CD14-positive monocyte (primary cell): ENCODE measurements at places on chromosomes 6 and 20. TPM values are rescaled to one million over a fixed set of nuclear protein-coding genes. Genes with fewer than 3 reads are reported as not detected.

The IMPG1 gene
- not detected for polyA plus RNA-seq

The HEY2 gene
- not detected in 2 replicates for polyA plus RNA-seq

The DLK2 gene
- polyA plus RNA-seq = 0.08 TPM in 1 of 2 replicates, not detected in the other

The CDH4 gene
- not detected for polyA plus RNA-seq

The EYS gene
- 0.01 TPM in 1 of 2 replicates, not detected in the other for polyA plus RNA-seq

DNA sequence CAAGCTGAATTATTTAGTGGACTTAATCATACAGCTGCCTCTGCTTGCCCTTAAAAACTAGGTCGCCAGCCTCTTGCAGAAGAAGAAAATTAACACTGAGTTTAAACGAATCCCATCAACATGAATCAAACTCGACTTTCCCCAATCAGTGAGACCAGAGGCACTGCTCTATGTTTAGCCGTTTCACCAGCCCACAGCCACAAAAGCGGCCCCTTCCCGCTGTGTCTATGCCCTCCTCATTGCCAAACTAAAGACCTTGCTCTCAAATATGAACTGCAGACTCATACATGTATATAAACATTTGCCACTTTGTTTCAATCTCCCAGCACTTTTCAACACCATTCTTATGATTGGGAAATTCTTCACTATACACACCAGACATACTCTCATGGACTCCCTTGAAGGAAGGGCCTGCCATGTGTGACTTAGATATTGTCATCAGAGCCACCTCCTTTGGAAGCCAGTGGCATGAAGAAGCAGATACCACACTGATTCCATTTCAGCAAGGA, 105.8 kb upstream of the ADGRF1 start:
- no peaks in the 10 kb centered on the region for H3K4me1 ChIP-seq
- no peaks in the 10 kb centered on the region for H3K27me3 ChIP-seq
- no peak for DNase-seq

DNA sequence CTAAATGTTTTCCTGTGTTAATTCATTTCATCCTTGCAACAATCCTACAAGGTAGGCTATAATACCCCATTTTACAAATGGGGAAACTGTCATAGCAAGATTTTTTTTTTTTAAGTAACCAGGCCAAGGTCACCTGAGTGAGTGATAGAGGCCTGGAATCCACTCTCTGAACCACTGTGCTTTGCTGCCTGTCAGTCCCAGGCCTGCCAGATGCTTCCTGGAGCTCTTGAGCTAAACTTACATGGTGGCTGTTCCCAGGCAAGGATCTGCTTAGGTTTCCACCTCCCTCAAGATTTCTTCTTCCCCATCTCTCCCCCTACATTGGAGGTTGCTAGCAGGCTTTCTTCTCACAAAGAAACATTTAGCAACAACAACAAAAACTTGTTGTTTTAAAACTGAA, 32.7 kb upstream of the RNF8 start:
- no peak for DNase-seq
- H3K27me3 ChIP-seq = no peaks in the 10 kb centered on the region
- peaks cover 61% of the 10 kb centered on the region for H3K36me3 ChIP-seq
- H3K4me3 ChIP-seq = no peak overlapping the region
- H3K4me1 ChIP-seq = no peaks in the 10 kb centered on the region

GRCh38 chr20:45469336-45470261, at the start of gene WFDC2:
WFDC2 (plus strand) TSS chr20:45469753; CDS start chr20:45469782, 29 bp downstream.
- H3K27me3 ChIP-seq = peaks cover 49% of the 10 kb centered on the region
- DNase-seq = no peak
- H3K36me3 ChIP-seq = no peaks in the 10 kb centered on the region
- peak within 1 kb of the TSS; percentile 18 for H3K4me3 ChIP-seq

- H3K36me3 ChIP-seq = no peaks in the 10 kb centered on the region
- no peaks in the 10 kb centered on the region for H3K4me1 ChIP-seq
- H3K27ac ChIP-seq = no peak overlapping the region
- no peak overlapping the region for H3K4me3 ChIP-seq
- DNase-seq = no peak
- H3K27me3 ChIP-seq = no peaks in the 10 kb centered on the region
Measured at GRCh38 chr20:42110301-42110700, 492.1 kb upstream of the CHD6 start.

DNA sequence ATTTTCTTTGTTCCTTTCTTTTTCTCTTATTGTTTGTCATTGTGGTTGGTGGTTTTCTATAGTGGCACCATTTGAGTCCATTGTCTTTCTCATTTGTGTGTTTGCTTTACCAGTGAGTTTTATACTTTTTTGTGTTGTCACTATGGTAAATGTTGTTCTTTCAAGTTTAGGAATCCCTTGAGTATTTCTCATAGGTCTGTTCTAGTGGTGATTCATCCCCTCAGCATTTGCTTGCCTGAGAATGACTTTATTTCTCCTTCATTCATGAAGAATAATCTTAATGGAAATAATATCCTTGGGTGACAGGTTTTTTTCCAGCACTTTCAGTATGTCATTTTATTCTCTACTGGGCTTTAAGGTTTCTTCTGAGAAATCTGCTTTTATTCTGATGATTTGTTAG, 209.2 kb upstream of the ASCC3 start:
- H3K4me3 ChIP-seq = no peak overlapping the region
- no peak for DNase-seq
- H3K27me3 ChIP-seq = no peaks in the 10 kb centered on the region

GRCh38 chr6:68279793-68280557, 355.1 kb upstream of the ADGRB3 start:
- H3K27me3 ChIP-seq = no peaks in the 10 kb centered on the region
- no peak for DNase-seq
- no peak overlapping the region for H3K27ac ChIP-seq
- no peaks in the 10 kb centered on the region for H3K4me1 ChIP-seq
- H3K4me3 ChIP-seq = no peak overlapping the region

GRCh38 chr6:91167846-91168245, 581.0 kb upstream of the MAP3K7 start:
- H3K27me3 ChIP-seq = peaks cover 2% of the 10 kb centered on the region
- no peak overlapping the region for H3K27ac ChIP-seq
- no peaks in the 10 kb centered on the region for H3K36me3 ChIP-seq
- DNase-seq = no peak
- H3K4me3 ChIP-seq = no peak overlapping the region

- H3K4me3 ChIP-seq = no peak overlapping the region
- no peak overlapping the region for H3K27ac ChIP-seq
- H3K27me3 ChIP-seq = no peaks in the 10 kb centered on the region
- H3K4me1 ChIP-seq = peaks cover 11% of the 10 kb centered on the region
- no peak for DNase-seq
Measured at GRCh38 chr6:87705070-87705691, 3.1 kb upstream of the AKIRIN2 start.

- no peaks in the 10 kb centered on the region for H3K27me3 ChIP-seq
- no peak overlapping the region for H3K4me3 ChIP-seq
- H3K4me1 ChIP-seq = peaks cover 20% of the 10 kb centered on the region
- no peaks in the 10 kb centered on the region for H3K36me3 ChIP-seq
- DNase-seq = no peak
- H3K27ac ChIP-seq = no peak overlapping the region
Measured at GRCh38 chr20:50354721-50355589, 155.2 kb upstream of the PTPN1 start.

DNA sequence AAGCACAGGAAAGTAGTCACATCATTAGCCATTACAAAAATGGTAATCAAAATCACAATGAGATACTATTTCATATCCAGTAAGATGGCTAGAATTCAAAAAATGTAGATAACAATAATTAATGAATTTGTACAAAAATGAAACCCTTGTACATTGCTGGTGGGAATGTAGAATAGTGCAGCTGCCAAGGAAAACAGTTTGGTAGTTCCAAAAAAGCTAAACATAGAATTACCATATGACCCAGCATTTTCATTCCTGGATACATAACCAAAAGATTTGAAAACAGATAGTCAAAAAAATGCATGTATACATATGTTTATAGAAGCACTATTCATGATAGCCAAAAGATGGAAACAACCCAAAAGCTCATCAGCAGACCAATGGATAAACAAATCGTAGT, 251.1 kb upstream of the RAB32 start:
- no peaks in the 10 kb centered on the region for H3K36me3 ChIP-seq
- peaks cover 11% of the 10 kb centered on the region for H3K4me1 ChIP-seq
- DNase-seq = no peak
- H3K27me3 ChIP-seq = no peaks in the 10 kb centered on the region
- no peak overlapping the region for H3K4me3 ChIP-seq

GRCh38 chr20:9955646-9956045, 79.1 kb upstream of the ANKEF1 start:
- H3K36me3 ChIP-seq = no peaks in the 10 kb centered on the region
- no peak overlapping the region for H3K27ac ChIP-seq
- no peaks in the 10 kb centered on the region for H3K4me1 ChIP-seq
- H3K27me3 ChIP-seq = no peaks in the 10 kb centered on the region

- peak; percentile 21 for DNase-seq
- no peaks in the 10 kb centered on the region for H3K36me3 ChIP-seq
Measured at GRCh38 chr6:125747589-125748405, 1.6 kb upstream of the HEY2 start.

- H3K4me3 ChIP-seq = no peak overlapping the region
- no peaks in the 10 kb centered on the region for H3K4me1 ChIP-seq
- H3K27me3 ChIP-seq = no peaks in the 10 kb centered on the region
- H3K36me3 ChIP-seq = no peaks in the 10 kb centered on the region
Measured at GRCh38 chr6:148242180-148242579, 100.5 kb upstream of the SASH1 start.

- no peak for DNase-seq
- H3K4me1 ChIP-seq = peaks cover 13% of the 10 kb centered on the region
- H3K27me3 ChIP-seq = peaks cover 5% of the 10 kb centered on the region
- H3K36me3 ChIP-seq = no peaks in the 10 kb centered on the region
- no peak overlapping the region for H3K4me3 ChIP-seq
Measured at GRCh38 chr20:25858495-25859425, 162.1 kb upstream of the ZNF337 start.

DNA sequence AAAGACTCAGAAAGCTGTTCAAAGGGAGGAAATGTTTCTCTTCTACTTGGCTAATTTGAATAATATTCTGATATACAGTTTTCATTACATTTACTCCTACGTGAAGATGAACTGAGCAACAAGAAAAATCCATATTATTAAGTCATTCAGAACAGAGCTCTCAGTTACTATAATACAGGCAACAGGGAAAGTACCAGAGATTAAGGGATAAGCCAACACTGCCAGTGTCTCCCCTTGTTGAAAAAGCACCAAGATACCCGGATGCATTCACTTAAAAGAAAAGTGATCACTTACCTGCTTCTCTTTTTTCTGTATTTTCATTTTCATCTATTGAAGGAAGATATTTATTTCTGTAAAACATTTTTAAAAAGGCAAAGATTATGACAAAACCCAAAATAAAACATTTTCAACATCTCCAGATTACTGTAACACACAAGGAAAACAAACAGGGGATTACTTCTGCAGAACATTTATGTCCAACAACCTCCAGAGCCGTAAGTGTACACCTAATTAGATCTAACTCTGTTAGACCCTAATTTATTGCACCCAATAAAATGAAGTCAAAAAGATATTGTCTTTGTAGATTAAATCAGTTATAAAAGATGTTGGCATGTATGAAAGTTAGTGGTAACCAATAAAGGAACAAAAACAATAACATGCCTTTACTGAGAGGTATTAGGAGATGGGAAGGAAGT, 67.0 kb downstream of the CHD6 start:
- H3K27me3 ChIP-seq = no peaks in the 10 kb centered on the region
- DNase-seq = no peak
- no peak overlapping the region for H3K27ac ChIP-seq
- no peaks in the 10 kb centered on the region for H3K4me1 ChIP-seq

- H3K4me1 ChIP-seq = no peaks in the 10 kb centered on the region
- H3K36me3 ChIP-seq = no peaks in the 10 kb centered on the region
- H3K27me3 ChIP-seq = no peaks in the 10 kb centered on the region
- DNase-seq = no peak
Measured at GRCh38 chr6:78062993-78063392, 410.2 kb downstream of the MEI4 start.

DNA sequence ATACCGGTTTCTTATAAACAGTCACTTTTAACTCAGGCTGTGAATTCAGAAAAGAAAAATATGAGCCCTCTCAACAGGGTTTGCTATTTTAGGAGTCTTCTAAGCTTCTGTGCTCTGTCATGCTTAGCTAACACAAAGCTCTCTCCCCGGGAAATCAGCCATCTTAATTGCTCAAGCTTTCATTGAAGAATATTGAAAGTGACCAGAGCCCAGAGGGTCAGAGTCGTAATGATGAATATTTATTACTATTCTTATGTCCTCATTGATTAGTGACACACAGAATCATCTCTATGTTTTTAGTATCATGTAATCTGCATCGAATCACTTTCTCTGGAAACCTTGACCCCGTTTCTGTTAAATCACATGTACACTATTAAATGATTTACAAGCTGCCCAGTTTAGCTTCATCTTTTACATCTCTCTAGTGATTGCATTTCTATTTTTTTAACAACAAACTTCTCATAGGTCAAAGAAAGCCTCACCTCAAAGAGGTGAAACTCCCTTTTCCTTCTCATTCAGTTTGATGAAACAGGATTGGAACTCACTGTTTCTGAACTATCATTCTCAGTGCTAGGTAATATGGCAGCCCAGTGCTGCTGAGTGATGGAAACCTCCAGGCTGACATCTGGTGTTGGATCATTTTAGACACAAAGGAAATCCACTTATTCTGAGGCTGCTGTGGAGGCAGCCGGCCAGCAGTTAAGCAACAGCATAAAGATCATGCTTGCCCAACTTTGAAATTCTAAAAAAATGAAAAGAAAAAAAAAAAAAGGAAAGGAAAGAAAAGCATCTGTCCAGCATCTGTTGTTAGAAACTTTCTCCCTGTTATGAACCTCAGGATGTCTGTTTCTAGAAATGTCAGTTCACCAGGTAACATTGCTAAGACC, 96.3 kb downstream of the RFPL4B start:
- no peak overlapping the region for H3K27ac ChIP-seq
- H3K4me3 ChIP-seq = no peak overlapping the region
- no peak for DNase-seq
- no peaks in the 10 kb centered on the region for H3K4me1 ChIP-seq
- H3K36me3 ChIP-seq = no peaks in the 10 kb centered on the region
